ENCODE measurements at places on chromosomes 5 and 9. TPM values are rescaled to one million over a fixed set of nuclear protein-coding genes. Genes with fewer than 3 reads are reported as not detected.

PLPPR1 gene
- not detected for total RNA-seq

OCLN gene
- 0.12 TPM for total RNA-seq

WNT8A gene
- not detected for total RNA-seq

SPINK4 gene
- total RNA-seq: not detected

ISL1 gene
- total RNA-seq: not detected

ASPN gene
- total RNA-seq: not detected

ALDOB gene
- not detected for total RNA-seq

SPATA31A3 gene
- total RNA-seq: not detected

TXNDC8 gene
- not detected for total RNA-seq

SPATA31D4 gene
- not detected for total RNA-seq

PHF24 gene
- 0.57 TPM for total RNA-seq

OTULINL gene
- 9.4 TPM for total RNA-seq

SHISAL2B gene
- total RNA-seq: not detected

IFNB1 gene
- total RNA-seq: not detected

HMCN2 gene
- total RNA-seq: not detected

DYNC2I2 gene
- total RNA-seq: 47.7 TPM

BTNL8 gene
- not detected for total RNA-seq

PIP5K1B gene
- total RNA-seq: 56.6 TPM

GTF3C5 gene
- total RNA-seq: 92.3 TPM

HARS2 gene
- total RNA-seq: 29.6 TPM

SCGB3A2 gene
- total RNA-seq: not detected

F12 gene
- 2.7 TPM for total RNA-seq

MTREX gene
- 128 TPM for total RNA-seq

IL33 gene
- not detected for total RNA-seq

SEMA6A gene
- total RNA-seq: 0.24 TPM

PAEP gene
- total RNA-seq: not detected

ZDHHC21 gene
- 11.6 TPM for total RNA-seq

DIRAS2 gene
- not detected for total RNA-seq

SPATA31E1 gene
- total RNA-seq: not detected

ANKRD31 gene
- 0.47 TPM for total RNA-seq

CCDC180 gene
- 1.9 TPM for total RNA-seq

ADAMTS16 gene
- total RNA-seq: not detected

CCDC192 gene
- not detected for total RNA-seq

EIF4E1B gene
- not detected for total RNA-seq

NOP16 gene
- 109 TPM for total RNA-seq

RNF208 gene
- 15.2 TPM for total RNA-seq

RANBP3L gene
- not detected for total RNA-seq

DNAH5 gene
- total RNA-seq: not detected

ZBTB43 gene
- 10.6 TPM for total RNA-seq

LRRC70 gene
- total RNA-seq: 0.73 TPM

PCDHA9 gene
- total RNA-seq: not detected
